ENCODE measurements at places on chromosomes 11 and 22.

- DNase-seq, result no peak
These were observed 68.7 kb downstream of the PPFIBP2 start for GRCh38 chr11:7582338-7582985.

DNA sequence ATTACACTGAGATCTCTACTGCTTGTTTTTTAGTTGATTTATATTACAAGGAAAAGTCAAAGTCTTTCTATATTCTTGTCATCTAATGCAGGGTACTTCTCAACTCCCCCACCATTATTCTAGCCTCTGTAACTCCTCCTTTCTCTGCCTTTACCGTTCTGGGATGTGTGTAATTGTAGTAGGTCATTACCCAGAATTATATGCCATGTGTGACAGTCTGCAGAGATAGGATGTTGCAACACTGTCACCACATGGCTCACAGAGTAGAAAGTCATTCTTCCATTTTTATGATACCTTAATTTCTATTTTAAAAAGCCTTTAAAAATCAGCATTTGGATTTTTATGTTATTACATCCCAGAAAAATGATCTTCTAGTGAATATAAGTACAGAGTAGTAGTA, 32.7 kb downstream of the ZNF143 start:
- DNase-seq, result no peak

- no peak for DNase-seq
These were observed 68.1 kb downstream of the PPP6R3 start for GRCh38 chr11:68528630-68529029.

DNA sequence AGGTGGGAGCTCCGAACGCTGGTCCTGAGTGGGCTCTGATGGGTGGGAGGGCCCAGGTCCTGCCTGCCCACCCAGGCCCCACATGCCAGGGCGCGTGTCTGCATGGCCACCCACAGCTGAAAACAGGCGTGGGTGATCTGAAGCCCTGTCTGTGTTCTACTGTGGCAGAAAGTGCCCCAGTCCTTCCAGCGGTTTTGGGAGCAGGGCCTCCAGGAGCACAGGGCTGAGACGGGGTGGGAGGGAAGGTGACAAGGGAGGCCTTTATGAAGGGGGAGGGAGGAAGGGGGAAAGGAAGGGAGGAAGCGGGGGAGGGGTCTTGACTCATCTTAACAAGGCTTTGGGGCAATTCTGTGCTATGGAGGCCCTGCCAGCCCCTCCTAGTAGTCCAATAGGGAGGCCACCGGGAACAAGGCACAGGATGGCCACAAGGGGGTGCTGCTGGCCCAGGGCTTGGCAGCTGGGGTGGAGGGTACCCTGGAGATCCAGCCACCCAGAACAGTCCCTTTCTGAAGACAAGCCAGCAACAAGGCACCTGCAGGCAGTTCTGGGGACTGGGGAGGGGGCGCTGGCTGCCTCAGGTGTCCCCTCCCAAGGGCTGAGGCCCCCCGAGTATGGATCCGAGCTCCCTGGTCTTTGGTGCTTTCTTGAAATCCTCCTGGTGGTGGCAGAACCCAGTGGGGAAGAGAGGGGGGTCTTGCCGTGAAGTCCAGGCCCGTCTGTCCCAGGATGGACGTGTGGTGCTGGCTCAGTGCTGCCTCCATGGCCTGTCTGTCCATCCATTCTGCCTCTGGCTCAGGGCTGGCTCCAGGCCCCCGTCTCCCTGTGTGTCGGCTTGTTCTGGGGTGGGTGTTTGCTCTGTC, 6.3 kb upstream of the FADS3 start:
- DNase-seq, result peak; percentile 89

Measured in GM10248 (cell line).